ENCODE measurements at places on chromosomes 4 and X. TPM values are rescaled to one million over a fixed set of nuclear protein-coding genes. Genes with fewer than 3 reads are reported as not detected.

The PTPN13 gene
- total RNA-seq = 2.2 TPM

The NEUROG2 gene
- total RNA-seq = not detected

The BEND2 gene
- total RNA-seq = 7.7 TPM

The HS3ST1 gene
- 0.10 TPM for total RNA-seq

The AFM gene
- not detected for total RNA-seq

The NR3C2 gene
- total RNA-seq = 29.1 TPM

Data from mononuclear cell (primary cell).